ENCODE measurements at places on chromosomes 3 and 15.

DNA sequence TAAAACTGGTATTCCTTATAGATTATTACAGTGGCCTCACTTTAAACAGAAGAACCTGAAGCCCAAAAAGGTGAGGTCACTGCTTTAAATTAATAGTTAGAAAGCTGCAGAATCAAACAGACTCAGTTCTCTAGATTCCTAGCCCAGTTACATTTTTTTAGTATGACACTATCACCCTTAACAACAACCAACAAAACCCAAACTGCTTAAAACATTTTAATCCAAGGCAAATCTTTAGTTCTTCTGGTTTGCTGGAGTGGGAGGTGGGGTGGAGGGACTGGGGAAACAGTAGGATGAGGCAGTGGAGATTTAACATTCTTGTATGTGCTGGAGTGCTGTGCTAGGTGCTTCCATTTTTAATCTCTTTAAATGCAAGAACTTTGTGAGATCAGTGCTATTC, 631.6 kb upstream of the KCNMB2 start:
- no peak for DNase-seq

GRCh38 chr15:85302271-85302670, 78.1 kb upstream of the AKAP13 start:
- DNase-seq = no peak

- DNase-seq = no peak
Measured at GRCh38 chr3:23966328-23966727, 21.2 kb downstream of the NR1D2 start.

DNA sequence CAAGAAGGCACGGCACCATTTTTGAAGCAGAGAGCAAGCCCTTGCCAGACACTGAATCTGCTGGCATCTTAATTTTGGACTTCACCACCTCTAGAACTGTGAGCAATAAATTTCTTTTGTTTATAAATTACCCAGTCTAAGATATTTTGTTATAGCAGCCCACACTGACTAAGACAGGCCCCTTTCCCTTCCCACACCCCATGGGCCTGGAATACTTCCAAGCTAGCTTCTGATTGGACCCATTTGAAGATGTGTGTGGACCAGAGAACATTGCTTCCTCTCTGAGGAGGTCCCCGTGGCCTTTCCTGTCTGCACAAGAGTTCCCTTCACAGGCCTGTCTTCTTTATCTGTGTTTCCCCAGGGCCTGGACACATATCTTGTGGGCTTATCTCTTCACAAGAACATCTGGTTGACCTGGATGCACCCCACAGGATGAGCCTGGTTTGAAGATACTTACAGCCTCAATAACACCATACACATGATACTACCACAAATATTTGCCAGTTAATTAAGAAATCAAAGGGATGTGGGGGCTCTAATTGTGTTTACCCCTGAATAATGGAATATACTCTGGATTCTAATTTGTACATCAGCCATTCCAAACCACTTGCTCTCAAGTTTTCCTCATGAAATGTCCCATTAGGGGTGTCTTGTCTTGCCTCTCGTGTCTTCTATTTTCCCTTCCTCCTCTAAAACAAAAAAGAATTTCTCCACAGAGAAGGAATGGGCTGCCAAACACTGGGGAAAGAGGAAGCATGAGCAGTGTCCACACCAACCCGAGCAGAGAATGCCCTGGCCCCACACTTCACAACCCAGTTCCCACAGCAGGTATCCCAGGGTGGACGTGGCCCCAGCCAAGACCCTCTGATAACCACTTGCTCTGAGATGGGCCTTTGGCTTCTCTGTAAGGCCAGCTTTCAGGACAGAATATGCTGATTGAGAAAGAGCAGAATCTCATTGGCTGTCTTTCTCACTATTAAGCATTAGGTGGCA, 42.5 kb downstream of the GLB1 start:
- no peak for DNase-seq

DNA sequence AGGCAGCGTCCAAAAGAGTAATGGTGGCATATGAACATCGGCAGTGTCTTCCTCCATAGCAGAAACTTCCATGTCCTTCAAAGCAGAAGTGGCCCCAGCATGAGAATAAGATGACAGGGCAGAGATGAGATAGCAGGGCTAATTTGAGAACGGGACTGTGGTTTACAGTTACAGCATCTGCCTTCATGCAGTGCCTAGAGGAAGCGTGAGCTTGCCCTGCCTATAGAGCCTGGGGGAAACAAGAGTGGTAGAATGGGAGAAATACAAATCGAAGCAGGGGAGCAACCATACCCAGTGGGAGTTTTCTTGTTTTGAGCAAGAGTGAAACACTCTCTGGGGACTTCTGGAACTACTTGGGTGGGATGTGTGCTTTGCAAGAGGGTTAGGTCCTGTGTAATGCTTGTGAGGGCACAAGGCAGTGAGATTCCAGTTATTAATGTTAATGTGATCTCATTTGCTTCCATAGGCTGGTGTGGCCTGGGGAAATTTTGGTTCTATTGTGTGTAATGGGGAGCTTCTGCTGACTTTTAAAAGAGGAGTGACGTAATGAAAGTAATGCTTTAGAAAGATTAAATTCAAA, 616.9 kb downstream of the ZIC1 start:
- no peak for DNase-seq
